ENCODE measurements at places on chromosomes 2 and 18. TPM values are rescaled to one million over a fixed set of nuclear protein-coding genes. Genes with fewer than 3 reads are reported as not detected.

DNA sequence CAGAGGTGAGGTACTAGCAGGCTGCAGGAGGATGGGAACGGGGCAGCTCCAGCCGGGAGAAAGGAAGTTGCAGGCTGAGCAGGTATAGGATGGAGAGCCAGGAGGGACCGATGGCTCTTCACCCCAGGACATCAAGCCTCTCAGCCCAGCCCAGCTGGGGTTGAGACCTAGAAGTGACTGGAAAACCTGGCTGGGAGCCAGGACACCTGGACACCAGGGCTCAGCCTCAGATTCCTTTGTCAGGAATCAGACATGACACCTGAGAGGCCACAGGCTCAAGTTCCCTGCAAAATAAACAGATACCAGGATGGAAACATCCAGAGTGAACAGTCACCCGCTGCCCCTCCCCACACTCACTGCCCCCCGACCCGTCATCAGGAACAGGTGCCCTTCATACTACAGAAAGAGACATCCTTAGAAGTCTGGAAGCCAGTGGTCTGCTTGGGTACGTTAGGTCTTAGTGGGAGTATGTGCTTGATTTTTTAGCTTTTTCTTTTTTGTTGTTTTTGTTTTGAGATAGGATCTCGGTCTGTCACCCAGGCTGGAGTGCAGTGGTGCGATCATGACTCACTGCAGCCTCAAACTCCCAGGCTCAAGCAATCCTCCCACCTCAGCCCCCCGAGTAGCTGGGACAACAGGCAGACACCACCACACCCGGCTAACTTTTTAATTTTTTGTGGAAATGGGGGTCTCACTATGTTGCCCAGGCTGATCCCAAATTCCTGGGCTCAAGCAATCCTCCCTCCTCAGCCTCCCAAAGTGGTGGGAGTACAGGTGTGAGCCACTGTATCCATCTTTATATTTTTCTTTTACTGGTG is 95.7 kb upstream of the STPG4 start:
- DNase-seq = no peak

CYP27C1 gene
- not detected for total RNA-seq

GRCh38 chr18:64806691-64807090 is 657.8 kb upstream of the LINC00305 start:
- no peak for DNase-seq

DNA sequence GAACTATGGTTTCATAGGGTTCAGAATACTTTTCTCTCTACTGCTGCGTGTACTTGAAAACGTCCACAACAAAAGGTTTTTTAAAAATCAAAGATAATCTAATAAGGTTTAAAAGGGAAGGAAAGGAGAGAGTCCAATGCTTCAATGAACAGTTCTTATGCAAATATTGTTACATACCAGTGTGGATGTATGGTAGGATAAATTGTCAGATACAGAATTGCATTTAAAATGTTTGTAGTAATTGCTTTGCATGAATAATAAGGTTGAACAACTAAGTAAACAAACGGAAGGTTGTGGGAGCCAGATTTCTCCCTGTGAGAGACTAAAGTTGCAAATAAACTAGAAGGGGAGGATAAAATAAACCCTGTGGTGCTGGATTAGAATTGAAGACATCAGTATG is 53.8 kb upstream of the RBBP8 start:
- DNase-seq = no peak

DNA sequence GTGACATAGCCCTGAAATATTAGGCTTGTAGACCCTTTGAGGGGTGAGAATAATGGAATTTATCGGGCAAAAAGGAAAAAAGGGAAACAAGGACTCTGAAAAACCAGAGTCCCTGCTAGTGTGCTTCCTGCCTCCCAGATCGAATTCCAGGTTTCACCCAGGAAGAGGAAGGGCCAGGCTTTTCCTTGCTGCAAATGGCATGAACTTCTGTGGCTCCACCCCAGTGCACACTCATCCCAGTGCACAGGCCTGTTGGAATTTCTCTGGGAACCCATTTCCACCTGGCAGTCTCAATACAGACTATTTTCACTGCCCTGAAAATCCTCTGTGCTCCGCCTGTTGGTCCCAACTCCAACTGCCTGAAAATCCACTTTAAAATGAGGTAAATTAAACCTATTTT is 29.9 kb downstream of the C18orf54 start:
- no peak for DNase-seq

DNA sequence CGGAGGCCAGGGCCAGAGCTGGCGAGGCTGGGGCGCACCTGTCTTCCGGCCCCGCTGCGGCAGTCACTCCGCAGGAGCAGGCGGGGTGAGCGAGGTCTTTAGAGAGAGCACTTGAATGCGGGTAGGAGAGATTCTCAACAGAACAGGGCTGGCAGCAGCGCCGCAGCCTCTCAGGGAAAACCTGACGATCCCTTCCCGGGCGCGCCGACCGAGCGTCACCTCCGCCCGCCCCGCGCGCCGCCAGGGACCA is 526 bp downstream of the PRKRA start:
- DNase-seq = no peak

FLACC1 gene
- 0.84 TPM for total RNA-seq

DNA sequence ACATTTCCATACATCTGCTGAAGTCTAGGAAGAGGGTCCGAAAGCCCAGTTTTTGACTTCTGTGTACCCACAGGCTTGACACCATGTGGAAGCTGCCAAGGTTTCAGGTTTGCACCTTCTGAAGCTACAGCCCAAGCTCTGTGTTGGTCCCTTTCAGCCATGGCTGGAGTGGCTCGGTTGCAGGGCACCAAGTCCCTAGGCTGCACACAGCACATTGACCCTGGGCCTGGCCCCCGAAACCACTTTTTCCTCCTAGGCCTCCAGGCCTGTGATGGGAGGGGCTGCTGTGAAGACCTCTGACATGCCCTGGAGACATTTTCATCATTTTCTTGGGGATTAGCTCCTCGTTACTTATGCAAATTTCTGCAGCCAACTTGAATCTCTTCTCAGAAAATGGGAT is 55.7 kb downstream of the CCDC141 start:
- no peak for DNase-seq

FHL2 gene
- total RNA-seq = 5.6 TPM

- no peak for DNase-seq
These were observed 60.7 kb downstream of the LYPD1 start for GRCh38 chr2:132609101-132609890.

CTDSP1 gene
- total RNA-seq = 115 TPM

DNA sequence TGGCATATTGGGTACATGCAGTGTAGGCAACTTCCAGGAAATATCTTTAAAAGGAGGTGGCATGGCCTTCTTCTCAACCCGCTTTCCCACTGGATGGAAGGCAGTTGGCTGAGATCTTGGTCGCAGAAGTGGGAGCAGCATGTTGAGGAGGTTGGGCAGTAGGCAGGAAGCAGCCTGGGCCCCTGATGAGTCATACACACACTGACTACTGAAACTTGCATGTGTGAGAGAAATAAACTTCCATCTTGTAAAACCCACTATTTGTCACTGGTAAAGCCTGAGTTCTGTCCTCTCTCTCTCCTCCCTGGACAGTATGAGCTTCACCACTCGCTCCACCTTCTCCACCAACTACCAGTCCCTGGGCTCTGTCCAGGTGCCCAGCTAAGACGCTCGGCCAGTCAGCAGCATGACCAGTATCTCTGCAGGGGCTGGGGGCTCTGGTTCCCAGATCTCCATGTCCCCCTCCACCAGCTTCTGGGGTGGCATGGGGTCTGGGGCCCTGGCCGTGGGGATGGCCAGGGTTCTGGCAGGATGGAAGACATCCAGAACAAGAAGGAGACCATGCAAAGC is 233.8 kb upstream of the SPRED2 start:
- no peak for DNase-seq

- peak; percentile 71 for DNase-seq
These were observed 12.1 kb downstream of the CD226 start for GRCh38 chr18:69935319-69936190.

CSRNP3 gene
- total RNA-seq = not detected

DNA sequence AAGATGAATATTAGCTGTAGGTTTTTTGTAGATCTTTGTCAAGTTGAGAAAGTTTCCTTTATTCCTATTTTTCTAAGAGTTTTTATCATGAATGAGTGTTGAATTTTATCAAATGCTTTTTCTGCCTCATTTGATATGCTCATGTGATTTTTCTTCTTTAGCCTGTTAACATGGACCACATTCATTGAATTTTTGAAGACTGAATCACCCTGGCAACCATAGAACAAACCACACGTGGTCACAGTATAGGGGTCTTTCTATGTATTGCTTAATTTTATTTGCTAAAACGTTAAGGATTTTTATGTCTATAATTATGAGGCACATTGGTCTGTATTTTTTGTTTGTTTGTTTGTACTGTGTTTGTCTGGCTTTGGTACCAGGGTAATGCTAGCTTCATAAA is 201.7 kb upstream of the CWC22 start:
- DNase-seq = no peak

DNA sequence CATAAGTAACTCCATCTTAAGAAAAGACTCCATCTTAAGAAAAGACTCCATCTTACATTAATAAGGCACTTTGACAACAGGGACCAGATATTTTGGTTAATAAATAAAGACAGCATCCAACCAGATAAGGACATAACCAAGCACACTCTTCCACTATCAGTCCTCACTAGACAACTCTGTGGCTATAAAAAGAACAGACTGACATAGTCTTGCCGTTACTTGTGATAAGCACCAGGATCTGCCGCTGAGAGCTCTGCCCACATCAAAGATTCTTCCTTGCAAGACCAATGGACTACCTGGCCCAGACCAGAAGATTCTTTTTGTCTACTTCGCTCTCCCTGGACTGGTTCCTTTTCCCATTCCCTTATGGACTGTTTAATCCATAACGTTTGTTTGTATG is 667.4 kb downstream of the NYAP2 start:
- no peak for DNase-seq

TFPI gene
- 0.50 TPM for total RNA-seq

- no peak for DNase-seq
These were observed 454.3 kb upstream of the MEX3C start for GRCh38 chr18:51651761-51652160.

CFAP210 gene
- total RNA-seq = not detected

DNA sequence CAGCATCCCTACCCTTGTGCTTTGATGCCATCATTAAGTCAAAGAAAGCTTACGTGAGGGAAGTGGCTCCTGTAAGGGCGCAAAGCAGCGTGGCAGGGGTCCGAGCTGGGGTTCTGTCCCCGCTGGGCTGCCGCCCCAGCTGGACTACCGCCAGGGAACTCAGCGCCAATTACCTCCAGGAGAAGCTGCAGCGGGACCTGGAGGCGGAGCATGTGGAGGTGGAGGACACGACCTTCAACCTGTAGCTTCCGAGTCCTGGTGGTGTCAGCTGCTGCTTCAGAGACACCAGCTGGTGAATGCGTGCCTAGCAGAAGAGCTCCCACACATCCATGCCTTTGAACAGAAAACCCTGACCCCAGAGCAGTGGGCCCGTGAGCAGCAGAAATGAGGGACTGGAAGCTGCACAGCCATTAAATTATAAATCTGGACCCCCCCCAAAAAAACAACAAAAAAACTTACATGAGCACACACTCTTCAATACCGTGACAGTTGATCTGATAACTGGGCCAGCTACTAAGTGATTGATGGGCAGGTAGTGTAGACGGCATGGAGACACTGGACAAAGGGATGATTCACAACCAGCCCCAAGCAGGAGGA is 20.1 kb upstream of the YES1 start:
- DNase-seq = peak; percentile 30

- DNase-seq = no peak
These were observed 45.0 kb upstream of the FSHR start for GRCh38 chr2:49199266-49199665.

GRCh38 chr18:70321616-70322015 is 32.8 kb downstream of the SOCS6 start:
- no peak for DNase-seq

GRCh38 chr2:71798266-71799012 is 345.1 kb downstream of the DYSF start:
- DNase-seq = no peak

DNA sequence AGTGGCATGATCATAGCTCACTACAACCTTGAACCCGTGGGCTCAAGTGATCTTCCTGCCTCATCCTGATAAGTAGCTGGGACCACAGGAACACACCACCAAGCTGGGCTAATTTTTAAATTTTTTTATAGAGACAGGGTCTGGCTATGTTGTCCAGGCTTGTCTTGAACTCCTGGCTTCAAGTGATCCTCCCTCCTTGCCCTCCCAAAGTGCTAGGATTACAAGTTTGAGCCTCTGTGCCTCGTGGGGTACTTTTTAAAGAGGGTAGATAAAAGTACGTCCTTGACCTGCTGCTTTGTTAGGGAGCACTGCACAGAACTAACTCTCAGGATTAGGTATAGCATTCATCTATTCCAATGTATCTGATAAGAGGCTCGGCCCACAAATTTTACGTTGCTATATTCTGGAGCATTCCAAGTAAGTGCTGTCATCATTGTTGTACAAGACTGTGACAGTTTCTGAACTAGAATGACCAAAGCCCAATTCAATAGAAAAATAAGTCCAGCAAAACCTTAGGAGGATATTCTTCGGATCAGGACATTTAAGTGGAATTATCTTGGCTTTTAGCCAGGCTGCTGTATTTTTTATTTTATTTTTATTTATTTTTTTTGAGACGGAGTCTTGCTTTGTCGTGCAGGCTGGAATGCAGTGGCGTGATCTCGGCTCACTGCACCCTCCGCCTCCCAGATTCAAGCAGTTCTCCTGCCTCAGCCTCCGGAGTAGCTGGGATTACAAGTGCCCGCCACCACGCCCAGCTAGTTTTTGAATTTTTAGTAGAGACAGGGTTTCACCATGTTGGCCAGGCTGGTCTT is 4.1 kb downstream of the MTCL1 start:
- no peak for DNase-seq

HRH4 gene
- 0.16 TPM for total RNA-seq

DNA sequence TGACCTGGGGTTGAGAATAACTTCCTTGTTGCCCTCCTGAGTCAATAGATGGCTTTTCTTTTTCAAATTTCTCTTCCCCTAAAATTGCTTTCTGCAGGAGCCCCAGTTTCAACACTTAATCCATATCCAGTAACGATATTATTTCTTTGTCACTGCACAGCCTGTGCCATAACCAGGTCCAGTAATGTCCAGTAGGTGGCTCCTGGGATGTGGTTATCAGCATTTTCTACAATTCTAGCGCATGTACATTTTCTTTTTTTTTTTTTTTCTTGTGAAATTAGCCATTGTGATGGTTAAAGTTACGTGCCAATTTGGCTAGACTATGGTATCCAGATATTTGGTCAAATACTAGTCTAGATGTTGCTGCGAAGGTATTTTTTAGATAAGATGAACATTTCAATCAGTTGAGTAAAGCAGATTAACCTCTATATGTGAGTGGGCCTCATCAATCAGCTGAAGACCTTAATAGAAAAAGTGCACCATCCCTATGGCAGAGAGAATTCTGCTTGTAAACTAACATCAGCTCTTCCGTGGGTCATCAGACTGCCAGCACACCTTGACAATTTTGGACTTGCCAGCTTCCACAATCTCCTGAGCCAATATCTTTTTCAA is 72.9 kb upstream of the SCG2 start:
- no peak for DNase-seq

RGPD3 gene
- 0.34 TPM for total RNA-seq

DRC1 gene
- total RNA-seq = not detected

Measured in activated T-helper 2 cell treated with anti-CD3 and anti-CD28 coated beads, Interferon-gamma antibody, Interleukin-2, Interleukin-4, amounts not matched to agents 10 μg/mL and 5 μg/mL and 100 μg/mL, durations not matched to agents 14 hours and 24 hours and 36 hours (primary cell).